ENCODE measurements at places on chromosomes 7 and 10.

DNA sequence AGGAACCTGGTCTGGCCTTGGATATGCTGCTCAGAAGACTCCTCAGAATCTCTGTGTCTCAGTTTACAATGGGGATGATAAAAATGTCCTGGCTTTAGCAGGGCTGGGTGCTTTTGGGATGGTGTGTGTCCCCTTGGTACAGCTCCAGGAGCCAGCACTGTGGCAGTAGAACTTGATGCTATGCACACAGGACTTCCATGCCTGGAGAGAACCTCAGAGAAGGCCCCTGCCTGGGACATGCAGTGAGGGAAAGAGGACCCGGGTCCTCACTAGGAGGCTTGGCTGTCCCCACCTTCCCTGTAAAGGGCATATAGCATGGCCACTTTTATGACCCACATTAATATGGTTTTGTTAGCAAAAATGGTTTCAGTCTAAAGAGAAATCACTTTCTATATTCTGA is 100.5 kb downstream of the GLRX3 start:
- DNase-seq, result no peak

DNA sequence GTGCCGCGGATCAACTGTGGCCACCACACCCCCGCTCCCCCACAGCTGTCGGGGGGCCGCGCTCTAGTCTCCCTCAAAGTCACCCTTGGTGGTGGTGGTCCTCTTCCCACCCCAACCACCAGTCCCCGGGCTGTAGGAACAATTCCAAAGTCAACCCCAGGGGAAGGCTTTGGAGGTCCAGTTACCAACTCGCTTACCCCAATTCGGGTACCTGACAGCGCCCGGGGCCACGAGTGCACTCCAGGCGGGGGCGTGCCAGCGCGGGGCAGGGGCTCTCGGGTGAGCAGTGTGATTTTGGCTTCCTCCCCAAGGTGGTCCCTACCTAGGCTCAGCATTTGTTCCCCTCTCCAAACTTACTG is 584 bp upstream of the ZMIZ1 start:
- DNase-seq, result no peak

DNA sequence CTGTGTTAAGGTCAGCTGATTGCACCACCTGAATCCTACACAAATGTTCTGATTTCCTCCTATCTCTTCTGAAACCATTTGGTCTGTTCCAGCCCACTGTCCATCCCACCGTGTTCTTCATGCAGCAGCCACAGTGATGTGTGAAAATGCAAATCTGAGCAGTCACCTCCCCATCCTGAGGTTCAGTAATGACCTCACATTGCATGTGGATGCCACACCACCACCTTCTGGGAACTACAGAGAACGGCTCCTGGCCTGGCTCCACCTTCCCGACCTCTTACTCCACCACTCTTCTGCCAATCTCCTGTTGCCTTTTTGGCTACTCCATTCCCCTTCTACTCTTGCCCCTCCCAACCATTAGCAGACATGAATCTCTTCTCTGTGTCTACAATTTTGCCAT is 244.4 kb downstream of the TNS3 start:
- no peak for DNase-seq

GRCh38 chr7:155203882-155204691 is 93.6 kb upstream of the INSIG1 start:
- no peak for DNase-seq

GRCh38 chr7:102951839-102952238 is 39.0 kb downstream of the LRRC17 start:
- DNase-seq, result no peak

DNA sequence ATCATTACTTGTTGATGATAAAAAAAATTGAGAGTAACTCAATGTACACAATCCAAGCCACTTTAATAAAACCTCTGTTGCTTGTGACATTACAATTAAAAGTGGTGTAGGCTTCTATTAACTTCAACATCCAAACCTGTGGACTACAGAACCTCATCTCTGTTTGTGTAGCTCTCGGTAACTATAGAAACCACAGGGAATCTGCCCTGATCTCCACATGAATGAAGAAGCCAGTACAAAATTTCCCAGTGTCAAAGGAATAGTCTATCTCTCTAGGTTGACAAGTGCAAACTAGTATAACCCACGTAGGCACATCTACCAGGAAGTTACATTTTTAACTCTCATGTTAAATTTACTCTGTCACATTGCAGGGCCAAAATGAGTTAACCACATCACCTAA is 204.3 kb downstream of the CHCHD3 start:
- DNase-seq, result no peak

DNA sequence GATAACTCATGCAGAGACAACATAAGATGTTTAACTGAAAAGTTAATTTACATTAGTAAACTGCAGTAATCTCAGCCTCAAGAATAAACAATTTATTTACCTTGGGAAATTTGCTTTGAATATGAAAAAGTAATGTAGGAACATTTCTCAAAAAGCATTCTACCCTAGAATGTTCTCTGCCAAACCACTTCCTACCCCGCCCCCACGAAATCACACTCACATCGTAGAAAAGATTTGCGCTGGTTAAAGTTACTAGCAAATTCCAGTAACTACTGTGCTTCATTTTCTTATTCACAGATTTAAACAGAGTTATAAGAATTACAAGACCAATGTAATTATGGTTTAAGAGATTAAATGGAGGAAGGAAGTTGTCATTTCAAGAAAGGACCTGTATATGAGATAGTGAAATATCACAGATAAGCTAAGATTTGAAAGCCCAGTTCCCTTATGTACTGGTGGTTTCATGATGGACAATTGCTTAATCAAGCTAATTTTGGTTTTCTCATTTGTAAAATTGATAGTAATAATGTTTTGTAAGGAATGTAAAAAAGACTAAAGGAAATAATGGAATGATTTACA is 175.4 kb downstream of the GNAI1 start:
- DNase-seq, result no peak

DNA sequence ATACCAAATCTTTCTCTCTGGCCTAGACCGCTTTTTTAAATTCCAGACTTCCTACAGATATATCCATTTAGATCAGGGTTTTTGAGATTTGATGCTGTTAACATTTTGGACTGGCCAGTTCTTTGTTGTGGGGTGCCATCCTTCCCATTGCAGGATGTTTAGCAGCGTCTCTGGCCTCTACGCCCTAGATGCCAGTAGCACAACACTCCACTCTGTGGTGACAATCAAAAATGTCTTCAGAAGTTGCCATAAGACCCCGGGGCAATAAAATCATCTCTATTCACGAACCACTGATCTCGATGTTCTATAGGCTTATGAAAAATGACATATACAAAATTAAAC is 46.3 kb downstream of the HDAC9 start:
- DNase-seq, result no peak

GRCh38 chr10:93403152-93404047 is 78.7 kb downstream of the MYOF start:
- DNase-seq, result no peak

GRCh38 chr10:90289037-90289436 is 568.8 kb downstream of the HTR7 start:
- DNase-seq, result no peak

DNA sequence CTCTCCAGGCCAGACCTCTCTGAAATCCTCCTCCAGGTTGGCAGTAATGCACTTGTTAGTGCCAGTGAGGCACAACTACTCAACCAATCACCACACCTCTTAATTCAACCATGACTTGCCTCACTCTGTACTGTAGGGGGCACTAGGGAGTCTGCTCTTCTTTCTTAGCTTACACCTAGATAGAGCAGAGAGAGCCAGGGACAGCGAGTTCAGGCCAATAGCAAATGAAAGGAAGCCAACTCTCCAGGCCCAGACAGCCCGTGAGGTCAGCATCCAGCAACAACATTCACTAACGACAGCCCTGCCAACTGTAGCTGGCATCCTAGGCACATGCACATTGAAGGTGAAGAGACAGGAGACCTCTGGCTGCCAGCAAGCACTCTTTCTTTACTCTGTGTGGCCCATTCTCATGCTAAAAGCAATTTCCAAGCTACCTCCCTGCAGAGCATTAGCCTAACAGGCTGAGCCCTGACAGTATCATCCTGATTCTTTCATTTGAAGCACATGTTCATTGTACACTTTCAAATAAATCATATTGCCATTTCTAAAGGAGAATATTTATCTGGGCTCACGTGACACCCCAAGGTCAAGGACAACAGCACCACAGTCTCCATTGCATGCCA is 136.3 kb downstream of the DPY19L1 start:
- DNase-seq, result no peak

All from AG10803 (cell line).